ENCODE measurements at places on chromosomes 11 and 22.

- DNase-seq = no peak
Measured at GRCh38 chr11:26949846-26950245, 44.1 kb upstream of the FIBIN start.

GRCh38 chr11:132683602-132684001, 848.7 kb downstream of the OPCML start:
- DNase-seq = no peak

GRCh38 chr11:90434858-90435257, 212.0 kb upstream of the CHORDC1 start:
- no peak for DNase-seq

DNA sequence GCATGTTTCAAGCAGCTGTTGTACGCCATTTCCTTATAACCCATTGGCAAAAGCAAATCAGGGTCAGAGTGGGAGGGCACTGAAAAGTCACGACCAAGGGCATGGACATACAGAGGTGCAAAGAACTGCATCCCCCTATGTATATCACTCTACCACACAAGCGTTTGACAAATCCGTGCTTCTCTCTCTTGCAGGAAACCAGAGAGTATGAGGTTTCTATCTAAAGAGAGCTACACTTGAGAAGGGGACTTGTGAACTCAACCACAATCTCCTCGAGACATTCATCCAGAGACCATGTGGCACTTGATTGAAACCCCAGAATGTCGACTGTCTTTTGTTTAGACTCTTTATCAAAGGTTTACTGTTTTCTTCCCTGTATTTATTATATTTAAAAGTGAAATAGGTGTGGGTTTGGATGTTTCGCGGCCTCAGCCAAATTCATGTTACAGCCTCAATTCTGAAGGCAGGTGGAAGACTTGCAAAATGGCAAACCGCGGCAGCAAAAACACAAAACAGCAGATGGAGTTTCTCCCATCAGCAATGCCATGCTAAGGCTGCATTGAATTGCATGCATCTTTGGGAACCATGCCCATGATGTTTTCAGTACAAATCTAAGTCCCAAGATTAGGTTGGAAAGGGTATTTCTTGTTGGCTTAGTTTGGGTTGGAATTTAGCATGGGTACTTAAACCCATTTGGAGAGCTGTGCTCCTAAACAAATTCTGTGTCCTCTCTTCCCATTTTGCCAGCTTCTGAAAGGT, 48.8 kb upstream of the ASPHD2 start:
- DNase-seq = no peak

- DNase-seq = no peak
Measured at GRCh38 chr11:1285876-1286275, 23.6 kb downstream of the TOLLIP start.

GRCh38 chr11:1863352-1864216, 10.7 kb downstream of the LSP1 start:
- no peak for DNase-seq

- no peak for DNase-seq
Measured at GRCh38 chr11:811446-812245, 1.9 kb downstream of the RPLP2 start.

DNA sequence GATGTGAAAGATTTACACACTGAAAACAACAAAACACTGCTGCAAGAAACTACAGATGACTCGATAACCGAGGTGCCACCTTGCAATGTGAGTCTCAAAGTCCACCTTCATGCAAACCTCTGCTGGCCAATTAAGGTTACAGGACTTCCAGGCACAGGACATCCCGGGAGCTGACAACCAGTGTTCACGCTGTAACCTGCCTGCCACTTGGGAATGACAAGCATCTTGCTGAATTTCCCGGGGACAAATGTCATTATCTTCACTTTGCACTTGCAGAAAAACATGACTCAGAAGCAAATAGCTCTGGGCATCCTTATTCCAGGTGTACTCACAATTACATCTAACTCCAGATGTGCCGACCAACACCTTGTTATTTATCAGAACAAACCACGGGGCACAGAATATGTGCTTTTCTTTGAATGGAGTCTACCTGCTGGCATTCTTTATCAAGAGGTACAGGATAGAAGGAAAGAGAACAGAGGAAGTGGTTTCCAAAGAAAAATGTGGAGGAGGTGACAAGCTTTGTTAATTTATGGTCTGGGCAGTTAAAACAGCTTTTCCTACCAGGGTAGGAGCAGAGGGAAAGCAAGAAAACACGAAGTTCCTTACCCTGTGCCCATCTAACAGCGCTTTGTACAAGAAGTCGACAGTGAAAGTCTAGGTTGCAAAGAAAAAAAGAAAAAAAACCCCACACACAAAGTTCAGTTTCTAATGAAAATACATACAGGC, 72.3 kb downstream of the SHANK2 start:
- DNase-seq = no peak

GRCh38 chr11:101453682-101454081, 130.1 kb downstream of the TRPC6 start:
- no peak for DNase-seq

- DNase-seq = no peak
Measured at GRCh38 chr11:45179686-45180178, 33.3 kb downstream of the PRDM11 start.

Measured in stimulated activated CD8-positive, alpha-beta memory T cell treated with anti-CD3 and anti-CD28 coated beads, Interleukin-7, amount 100 ng/mL, for 48 hours (primary cell).